ENCODE measurements at places on chromosomes 4 and X.

DNA sequence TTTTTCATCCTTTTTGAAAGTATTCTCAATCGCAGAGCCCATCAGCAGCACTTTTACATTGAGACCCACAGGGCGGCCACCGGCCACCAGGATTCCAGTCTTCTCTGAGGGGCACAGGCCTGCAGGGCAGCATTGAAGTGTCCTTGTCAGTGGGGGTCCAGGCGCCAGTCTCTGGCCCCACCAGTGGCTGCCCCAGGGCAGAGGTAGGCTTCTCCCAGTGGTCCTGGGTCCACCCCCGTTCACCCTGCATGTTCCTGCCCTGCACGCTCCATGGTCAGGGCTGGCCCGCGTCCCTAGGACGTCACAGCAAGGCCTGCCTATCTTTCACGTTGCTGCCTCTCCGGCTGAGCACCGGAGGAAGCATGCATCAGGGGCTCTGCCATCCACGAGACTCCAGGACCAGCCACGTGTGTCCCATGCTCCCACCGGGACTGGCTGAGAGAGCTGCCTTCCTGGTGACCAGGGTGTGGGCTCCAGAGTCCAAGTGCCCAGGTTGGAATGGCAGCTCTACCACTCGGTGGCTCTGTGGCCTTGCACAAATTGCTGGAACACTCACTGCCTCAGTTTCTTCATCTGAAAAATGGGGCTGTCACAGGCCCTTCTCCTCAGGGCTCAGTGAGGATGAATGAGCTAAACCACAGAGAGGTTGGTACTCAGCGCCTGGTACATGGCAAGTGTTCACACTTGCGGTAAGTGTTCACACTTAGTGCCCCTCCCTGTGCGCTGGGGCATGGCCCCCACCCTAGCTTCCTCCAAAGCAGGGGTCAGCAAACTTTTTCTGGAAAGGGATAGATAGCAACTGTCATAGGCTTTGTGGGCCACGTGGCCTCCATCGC is 30.7 kb upstream of the JAKMIP1 start:
- no peak for DNase-seq

DNA sequence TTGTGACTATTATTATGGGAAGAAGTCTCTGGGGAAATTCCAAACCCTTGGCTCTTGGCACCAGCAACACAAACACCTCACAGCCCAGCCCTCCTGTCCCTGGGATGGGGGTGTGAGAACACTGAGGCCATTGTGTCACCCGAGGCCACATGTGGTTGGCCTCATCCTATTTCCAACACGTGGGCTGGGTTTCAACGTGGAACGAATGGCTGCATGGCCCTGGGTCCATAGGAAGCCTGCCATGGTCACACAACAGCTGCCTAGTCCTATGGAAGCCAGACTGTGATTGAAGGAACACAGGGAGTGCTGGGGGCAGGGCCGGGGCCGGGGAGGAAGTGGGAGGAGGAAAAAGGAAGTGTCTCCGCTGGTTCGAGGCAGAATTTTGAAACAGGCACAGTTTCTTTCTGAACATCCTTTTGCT is 10.0 kb downstream of the CLCN4 start:
- DNase-seq = peak; percentile 67

DNA sequence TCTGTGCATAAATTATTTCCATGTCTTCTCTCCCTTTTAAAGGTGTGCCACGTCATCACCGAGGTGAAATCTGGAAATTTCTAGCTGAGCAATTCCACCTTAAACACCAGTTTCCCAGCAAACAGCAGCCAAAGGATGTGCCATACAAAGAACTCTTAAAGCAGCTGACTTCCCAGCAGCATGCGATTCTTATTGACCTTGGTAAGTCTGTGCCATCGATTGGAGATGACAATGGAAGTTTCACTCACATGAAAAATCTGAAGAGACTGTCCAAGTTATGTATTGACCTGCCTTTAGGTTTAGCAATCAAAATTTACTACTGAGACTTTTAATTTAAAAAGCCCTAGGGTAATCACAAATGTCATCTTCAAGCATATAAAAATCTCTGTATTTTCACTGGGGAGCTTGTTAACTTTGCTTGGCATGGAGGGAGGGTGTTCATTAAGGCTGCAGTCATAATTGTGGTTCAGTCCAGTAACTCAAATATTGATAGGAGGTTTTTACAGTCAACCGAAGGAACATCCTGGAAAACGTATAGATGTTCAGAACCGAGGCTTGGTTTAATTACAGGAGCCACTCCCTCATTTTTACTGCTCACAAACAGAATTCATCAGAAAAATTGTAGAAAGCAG is 142.9 kb downstream of the PTTG2 start:
- no peak for DNase-seq

GRCh38 chr4:137800861-137801260 is 268.6 kb upstream of the PCDH18 start:
- DNase-seq = no peak

GRCh38 chrX:108704839-108705238 is 31.5 kb downstream of the IRS4 start:
- no peak for DNase-seq

DNA sequence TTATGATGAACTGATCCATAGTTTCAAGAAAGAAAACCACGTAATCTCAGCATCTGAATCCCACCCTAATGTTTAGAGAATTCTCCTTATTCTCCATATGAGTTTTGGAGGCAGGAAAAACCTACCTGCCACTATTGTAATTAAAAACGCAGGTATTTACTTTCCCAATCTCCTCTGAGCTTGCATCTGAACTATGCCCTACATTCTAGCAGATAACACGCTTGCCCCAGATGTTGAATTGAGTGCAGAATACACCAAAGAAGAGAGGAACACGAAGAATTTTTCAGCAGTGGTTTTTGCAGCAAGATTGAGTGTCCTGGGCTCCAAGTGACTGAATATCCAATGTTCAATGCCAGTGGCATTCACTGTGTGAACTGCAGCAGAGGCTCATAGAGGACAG is 182.4 kb downstream of the COX18 start:
- DNase-seq = no peak

DNA sequence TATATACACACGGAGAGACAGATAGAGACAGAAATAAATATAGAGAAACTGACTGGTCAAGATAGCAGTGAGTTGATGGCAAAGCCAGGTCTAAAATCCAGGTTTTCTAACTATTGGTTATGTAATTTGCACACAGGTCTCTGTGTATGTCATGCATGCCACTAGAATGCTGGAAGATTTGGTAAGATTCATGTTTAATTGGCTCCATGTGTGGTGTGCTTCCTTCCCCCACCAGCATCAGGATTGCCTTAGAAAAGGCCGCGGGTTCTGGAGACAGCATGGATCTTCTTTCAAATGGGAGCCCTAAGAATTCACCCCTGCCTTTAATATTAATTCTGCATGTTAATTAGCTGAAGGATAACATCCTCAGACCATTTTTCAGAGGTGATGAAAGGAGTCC is 31.3 kb downstream of the HAND2 start:
- no peak for DNase-seq
